Foreskin melanocyte (primary cell): ENCODE measurements at places on chromosomes 3 and 15.

DNA sequence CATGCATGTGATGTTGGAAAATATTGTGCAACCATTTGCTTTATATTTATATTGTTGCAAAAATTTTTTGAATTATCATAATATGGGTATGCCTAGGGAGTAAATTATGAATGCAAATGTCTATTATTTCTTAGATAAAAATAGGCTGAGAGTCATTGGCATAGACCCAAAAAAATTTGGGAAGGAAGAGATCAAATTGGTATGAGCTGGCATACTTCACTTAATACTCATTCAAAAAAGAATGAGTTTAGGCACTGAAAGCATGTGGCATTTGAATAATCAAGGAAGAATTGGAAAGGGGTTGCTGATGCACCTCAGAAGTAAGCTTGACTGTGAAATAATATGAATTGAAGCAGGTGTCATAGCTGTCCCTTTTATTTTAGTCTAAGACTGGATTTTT, 764.0 kb upstream of the DPPA4 start:
- no peak for DNase-seq

DNA sequence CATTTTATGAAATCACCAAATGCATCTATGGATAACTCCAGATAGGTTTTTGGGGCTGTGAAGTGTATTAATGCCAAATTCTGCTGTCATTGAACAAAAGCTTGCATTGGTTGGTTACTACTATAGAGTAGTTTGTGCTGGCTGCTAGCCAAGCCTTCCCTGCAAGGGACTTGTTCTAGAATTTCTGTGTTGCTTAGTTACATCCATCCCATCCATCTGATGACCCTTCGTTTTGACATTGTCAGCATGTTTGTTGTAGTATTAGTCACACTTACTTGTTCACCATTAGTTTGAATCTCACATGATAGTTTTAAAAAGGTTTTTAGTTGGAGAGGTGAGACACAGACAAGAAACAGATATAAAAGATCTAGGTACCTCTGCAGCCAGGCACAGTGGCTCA, 7.0 kb upstream of the NIPA2 start:
- DNase-seq: no peak

- no peak for DNase-seq
Measured at GRCh38 chr3:35671483-35671882, 32.2 kb downstream of the ARPP21 start.

DNA sequence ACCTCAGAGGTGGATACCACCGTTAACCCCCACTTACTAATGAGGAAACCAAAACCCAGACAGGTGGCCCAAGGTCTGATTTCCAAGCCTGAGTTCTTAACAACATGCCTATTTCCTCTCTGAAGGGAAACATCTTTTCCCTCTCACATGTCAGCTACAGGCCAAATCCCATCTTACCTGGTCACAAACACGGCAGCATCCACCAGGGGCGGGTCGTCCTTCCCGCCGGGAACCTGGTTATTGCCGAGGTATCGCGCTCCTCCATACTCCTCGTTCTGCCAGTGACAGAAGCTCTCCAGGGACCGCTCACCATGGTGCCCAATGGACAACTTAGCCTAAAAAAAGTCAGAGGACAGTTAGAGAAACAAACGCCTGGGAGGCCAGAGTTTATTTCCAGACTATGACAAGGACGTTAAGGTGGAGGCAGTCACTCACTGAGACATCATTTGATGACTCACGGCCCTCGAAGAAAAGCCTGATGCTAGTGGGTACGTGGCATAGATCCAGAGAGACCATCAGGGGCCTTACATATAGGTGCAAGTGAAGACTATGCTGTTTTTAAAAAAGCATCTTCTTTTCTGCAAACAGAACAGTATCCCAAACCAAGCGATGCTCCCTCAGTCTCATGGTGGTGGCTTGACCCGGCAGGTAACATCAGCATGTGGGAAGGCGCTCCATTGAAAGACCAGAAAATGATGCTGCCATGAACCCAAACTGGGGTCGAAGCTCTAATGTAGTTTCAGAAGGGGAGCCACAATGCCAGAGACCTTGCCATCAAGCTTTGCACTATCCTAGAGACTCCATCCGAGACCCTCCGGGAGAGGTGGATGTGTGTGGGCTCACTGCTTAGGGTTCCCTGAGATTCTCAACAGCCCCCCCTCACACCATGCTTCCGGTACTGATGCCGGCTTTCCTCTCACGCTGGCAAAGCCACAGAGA, 80.2 kb downstream of the ADAMTS17 start:
- no peak for DNase-seq

DNA sequence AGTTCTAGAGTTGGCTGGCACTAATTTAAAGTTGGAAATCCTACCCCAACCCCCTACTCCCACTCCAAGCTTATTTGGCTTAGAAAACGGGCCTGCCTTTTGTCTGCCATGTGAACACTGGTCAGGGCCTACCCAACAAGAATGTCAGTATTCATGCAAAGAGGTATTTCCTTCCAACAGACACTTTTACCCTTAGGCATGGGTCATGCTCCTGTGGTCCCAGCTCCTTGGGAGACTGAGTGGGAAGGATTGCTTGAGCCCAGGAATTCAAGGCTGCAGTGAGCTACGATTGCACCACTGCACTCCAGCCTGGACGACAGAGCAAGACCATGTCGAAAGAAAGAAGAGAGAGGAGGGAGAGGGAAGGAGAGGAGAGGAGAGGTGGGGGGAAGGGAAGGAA, 137.5 kb upstream of the LRTM1 start:
- no peak for DNase-seq

GRCh38 chr15:58694641-58695398, 54.7 kb downstream of the ADAM10 start:
- no peak for DNase-seq

DNA sequence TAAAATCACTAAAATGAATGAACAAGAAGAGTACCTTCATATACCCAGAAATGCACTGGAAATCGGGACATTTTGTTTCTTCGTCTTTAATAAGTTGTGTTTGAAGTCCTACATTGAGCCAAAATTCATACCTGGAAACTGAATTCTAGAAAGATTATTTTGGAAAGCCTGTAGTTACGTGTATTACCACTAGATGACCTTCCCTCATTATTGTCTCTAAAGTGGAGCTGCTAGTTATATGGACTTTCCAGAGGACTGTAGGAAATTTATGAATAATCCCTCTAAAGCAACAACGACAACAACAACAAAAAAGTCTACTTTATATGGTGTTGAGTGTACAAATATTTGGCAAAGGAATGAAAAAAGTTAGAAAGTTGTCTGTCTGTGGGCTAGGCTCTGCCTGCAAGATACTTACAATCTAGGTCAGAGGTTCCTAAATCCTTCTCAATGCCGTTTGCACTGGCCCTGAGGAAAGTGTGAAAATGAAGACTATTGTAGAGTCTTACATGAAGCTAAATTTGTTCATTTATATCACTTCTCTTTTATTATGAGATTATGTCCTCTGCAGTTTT, 234.8 kb upstream of the NR2E3 start:
- no peak for DNase-seq

DNA sequence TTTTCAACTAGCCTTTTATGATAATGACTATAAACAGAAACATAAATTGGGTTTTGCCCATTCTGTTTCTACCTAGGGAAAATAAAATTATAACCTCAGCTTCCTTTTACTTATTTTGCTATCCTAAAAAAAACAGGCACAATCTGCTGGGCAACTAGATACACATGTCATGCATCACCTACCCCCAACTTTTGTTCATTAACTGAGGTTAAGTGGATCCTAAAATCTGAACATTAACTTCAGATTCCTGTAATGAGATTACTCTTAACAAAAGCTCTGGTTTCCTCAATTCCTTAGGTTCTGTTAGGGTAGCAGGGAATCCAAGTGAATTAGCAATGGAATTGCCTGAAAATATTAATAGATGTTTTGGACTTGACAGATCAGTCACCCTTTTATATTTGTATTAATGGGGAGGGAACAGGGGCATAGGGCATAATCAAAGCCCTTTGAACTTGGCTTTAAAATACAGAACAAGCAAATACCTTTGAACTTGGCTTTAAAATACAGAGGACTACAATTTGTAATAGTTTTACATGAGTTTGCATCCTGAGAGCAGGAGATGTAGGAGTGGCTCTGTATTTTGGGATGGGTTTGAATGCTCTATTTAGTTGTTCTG, 106.6 kb downstream of the FEZF2 start:
- DNase-seq: no peak

GRCh38 chr15:96219681-96220080, 110.8 kb upstream of the NR2F2 start:
- DNase-seq: no peak

DNA sequence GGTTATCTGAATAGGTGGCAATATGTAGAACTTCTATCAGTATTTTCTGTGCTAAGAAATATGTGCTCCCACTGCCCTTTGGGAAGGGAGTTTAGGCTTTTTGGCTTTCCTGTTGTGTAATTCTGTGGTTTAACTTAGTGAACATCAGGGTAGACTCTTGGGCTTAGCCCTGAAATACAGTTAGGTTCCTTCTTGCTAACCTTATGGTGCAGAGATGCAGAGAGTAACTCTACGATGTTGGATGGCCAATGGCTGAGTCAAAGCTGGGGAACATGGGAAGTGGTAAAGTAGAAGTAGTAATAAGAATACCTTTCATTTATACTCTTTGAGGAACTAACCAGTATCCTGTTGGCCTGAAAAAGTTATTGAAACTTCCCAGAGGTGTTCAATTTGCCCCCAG, 80.8 kb upstream of the IL12A start:
- DNase-seq: no peak

- DNase-seq: no peak
Measured at GRCh38 chr15:100847194-100847593, 32.4 kb upstream of the ALDH1A3 start.

GRCh38 chr15:101494251-101494796, 4.8 kb upstream of the PCSK6 start:
- no peak for DNase-seq
